ENCODE measurements at places on chromosomes 3 and 15. TPM values are rescaled to one million over a fixed set of nuclear protein-coding genes. Genes with fewer than 3 reads are reported as not detected.
A peak's percentile ranks its signal among the peaks of the same experiment; 100 is the strongest.

Gene PCSK6
- 19.2 TPM for total RNA-seq

Gene AADAC
- total RNA-seq, result 1.6 TPM

Gene INSYN1
- 0.05 TPM for total RNA-seq

Gene QTRT2
- 13.3 TPM for total RNA-seq

Gene IDH3A
- 32.8 TPM for total RNA-seq

Gene ISL2
- 0.19 TPM for total RNA-seq

Gene FETUB
- total RNA-seq, result not detected

Gene SLC6A1
- not detected for total RNA-seq

Gene ASB14
- not detected for total RNA-seq

Gene SLC15A2
- total RNA-seq, result 0.29 TPM

GRCh38 chr3:172646439-172647015 lies 64.3 kb downstream of the NCEH1 start:
- no peak for DNase-seq

DNA sequence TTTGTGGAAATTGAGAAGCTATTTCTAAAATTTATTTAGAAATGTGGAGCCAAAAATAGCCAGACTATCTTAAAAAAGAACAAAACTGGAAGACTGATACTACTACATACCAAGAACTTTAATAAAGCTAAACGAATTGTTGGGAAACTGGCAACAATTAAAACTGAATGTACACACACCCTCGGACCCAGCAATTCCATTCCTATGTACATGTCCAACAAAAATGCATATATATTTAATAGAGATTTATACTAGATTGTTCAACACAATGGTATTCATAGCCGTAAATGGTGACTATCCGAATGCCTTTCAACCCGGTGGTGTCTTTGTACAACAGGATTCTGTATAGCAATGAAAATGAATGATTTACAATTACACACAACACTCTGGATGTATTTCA lies 136.5 kb upstream of the RASGRP1 start:
- no peak for DNase-seq

DNA sequence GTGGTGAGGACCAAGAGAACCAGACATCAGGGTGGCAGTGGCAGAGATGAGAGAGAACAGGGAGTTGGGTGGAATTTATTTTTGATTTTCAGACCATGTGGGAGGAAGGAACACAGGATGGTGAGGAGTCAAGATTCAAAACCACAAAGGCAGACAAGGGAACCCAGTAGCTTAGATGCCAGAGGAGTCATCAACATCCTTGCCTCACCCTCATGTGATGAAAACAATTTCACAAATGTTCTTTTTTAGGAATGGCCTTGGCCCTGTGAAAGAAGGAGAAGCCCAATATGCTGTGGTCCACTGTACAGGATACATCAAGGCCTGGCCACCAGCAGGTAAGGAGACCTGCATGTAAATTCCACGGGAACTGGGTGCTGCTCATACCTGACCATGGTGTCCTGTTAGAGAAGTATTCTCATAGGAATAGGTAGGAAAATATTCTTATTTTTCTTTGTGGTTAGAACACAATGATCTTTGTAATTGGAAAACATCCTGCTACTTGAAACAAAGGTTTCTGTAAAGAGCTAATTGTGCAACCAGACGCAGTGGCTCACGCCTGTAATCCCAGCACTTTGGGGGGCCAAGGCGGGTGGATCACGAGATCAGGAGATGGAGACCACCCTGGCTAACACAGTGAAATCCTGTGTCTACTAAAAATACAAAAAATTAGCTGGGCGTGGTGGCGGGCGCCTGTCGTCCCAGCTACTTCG lies 110.0 kb downstream of the ARNT2 start:
- DNase-seq, result no peak

- DNase-seq, result no peak
Observed at GRCh38 chr3:126548556-126549466, 9.9 kb downstream of the C3orf22 start.

DNA sequence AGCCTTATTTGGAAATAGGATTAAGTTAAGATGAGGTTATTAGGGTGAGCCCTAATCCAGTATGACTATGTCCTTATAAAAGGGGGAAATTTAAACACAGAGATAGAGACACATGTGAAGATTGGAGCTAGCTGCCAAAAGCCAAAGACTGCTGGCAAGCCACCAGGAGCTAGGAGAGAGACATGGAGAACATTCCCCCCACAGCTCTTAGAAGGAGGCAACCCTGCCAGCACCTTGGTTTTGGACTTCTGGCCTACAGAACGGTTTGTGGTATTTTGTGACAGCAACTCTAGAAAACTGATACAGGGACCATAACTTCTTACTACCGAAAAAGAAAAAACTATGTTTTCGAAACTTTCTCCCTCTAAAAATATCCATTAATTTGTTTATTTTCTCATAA lies 245.3 kb upstream of the RARB start:
- no peak for DNase-seq

- DNase-seq, result no peak
Observed at GRCh38 chr3:14837186-14837877, 18.6 kb downstream of the FGD5 start.

DNA sequence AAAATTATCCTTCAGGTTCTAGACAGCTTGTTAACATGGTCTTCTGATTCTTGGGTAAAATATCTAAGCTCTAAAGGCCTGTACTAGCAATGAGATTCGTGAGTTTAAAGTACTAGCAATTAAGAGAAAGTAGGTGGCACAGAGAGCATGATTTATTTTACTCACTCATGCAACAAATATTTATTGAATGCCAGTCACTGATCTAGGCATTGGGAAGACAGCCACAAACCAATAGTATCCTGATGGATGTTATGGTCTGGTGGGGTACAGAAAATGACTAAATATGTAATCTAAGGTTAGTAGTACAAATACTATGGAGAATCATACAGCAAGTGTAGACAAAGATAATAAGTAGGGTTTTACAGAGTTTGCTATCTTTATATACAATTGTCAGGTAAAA lies 751.3 kb downstream of the ZNF385D start:
- no peak for DNase-seq

DNA sequence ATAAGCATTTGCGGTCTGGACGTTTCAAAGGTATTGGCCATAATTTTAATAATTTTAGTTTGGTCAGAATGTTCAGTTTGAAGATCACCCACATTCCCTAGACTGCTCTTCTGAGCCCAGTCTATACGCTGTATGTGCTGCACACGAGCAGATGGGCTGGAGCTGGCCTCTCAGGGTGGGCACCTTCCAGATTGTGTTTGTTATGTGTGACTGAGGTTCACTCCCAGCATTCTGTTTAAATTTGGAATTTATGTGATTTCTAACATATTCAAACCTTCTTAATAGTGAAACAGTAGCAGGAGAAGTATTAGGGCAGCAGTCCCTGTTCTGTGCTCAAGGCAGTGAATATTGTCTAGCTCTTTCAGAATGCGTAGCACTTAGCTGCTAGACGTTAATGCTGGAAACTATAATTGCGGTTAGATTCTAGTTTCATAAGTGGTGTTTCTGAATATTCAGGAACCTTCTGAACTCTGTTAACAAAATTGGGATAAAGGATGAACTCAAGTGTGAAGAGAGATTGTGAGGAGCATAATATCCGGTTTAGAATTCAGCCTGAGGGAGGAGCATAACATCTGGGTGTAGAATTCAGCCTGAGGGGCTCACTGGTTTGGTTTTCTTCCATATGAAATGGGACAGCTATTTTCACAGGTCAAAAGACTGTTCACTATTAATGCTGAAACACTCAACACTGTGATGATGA lies 68.6 kb upstream of the RPL35A start:
- no peak for DNase-seq

- DNase-seq, result no peak
Observed at GRCh38 chr15:39455471-39455991, 125.3 kb upstream of the THBS1 start.

DNA sequence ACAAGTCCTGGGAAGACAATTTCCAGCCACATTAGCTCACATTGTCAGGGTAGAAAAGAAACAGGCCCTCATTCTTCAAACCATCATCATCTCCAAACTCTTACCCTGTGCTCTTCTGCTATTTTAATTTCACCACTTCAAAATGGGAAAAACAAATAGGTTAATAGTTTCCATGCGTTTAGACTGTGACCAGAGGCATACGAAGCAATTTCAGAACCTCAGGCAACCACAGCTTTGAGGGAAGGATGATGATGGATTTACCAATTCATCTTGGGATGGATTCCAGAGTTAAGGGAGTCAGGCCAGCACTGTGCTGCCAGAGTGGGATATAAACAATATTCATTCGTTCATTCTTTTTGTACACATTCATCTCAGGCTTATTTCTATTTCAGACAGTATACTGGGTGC lies 307.8 kb upstream of the TPRG1 start:
- no peak for DNase-seq

GRCh38 chr15:78991879-78992278 lies 47.0 kb upstream of the CTSH start:
- DNase-seq, result no peak

- peak; percentile 63 for DNase-seq
Observed at GRCh38 chr3:38722781-38723568, 73.5 kb upstream of the SCN5A start.

- no peak for DNase-seq
Observed at GRCh38 chr15:66701422-66702034, 508 bp upstream of the SMAD6 start.

- DNase-seq, result no peak
Observed at GRCh38 chr3:56787784-56788256, 13.9 kb downstream of the ARHGEF3 start.

DNA sequence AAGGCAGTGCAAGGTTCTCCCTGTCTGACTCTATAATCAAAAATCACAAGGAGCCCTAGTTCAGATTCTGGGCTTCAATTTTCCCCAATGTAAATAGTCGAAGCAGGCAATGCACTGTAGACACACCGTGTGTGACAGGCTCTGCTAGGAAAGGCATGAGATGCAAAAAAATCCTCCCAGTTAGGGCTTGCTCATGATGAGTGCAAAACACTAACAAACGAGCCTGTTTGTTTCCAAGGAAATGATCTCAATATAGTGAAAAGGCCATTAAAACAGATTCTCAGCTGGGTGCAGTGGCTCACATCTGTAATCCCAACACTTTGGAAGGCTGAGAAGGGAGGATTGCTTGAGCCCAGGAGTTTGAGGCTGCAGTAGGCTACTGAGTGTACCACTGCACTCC lies 55.7 kb downstream of the UMPS start:
- DNase-seq, result no peak

DNA sequence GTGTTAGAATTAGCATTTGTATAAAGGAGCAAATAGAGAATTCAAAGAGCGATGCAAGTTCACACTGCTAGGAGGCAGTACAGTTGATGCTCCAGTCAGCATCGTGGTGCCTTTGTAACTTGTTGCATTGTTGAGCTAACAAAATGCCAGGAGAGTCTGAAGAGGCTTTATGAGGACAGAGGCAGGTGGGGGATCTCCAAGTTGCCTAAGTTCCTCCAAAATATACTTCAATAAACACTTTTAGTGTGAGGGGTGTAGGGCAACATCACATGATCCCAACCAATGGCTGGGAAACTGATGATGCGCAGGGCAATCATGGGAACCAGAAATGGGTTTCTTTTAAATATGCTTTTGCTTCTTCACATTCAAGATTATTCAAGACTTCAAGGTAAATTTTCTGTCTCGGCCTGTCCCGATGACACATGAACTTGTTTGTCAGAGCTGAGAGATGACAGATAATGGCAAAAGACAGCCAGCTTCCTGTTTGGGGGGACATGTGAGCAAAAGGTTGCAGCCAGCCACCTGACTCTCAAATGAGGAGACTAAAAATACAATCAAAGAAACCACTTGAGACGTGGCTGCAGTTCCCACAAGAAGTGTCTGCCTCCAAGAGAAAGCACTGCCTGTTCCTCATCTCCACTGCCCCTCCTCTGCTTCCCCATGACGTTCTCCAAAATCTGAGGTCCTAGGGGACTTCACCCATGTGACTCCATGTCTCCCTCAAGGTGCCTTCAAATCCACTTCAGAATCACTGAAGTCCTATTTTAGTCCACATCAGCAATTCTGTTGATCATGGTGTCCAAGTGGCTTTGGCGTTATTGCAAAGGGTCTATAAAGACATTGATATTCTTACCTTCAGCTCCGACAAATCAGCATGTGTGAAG lies 39.3 kb downstream of the KLHL6 start:
- DNase-seq, result no peak

DNA sequence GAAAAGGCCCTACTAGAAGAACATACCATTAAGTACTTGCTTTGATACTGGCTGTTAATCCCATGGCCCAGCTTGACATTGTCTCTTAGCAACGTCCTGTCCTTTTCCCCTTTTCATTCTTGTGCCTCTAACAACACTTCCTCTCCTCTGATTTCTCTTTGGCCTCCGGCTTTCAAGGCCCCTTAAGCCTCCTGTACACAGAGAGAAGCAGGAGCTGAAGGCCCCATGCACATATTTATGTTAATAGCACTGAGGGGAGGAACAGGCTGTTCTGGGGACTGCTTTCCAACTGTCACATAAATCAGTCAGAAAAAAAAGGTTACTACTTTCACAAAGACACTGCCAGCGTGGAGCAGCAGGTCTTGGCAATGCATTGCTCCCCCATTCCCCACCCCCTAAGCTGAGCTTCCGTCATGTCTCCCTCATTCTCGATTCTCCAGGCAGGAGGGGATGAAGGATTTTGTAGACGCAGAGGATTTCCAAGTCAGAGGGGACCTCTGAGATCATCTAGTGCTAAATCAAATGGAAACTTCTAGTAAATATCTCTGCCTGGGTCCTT lies 257.4 kb upstream of the ADAMTS9 start:
- DNase-seq, result no peak

DNA sequence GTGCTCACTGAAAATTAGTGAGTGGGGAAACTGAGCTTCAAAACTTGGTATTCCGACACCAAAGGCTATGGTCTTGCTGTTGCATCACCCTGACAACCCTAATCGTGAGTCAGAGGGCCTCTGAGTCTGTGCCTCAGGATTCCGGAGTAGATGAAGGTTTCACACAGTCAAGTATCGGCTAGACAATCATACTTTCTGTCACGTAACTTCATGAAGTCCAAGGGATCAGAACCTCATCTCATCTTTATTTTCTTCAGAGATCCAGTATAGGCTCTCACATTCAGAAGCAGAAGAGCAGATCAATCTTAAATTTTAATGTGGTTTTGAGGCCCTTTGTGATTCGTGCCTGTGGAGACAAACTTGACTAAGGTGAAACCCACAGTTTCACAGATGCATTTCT lies 26.1 kb upstream of the NECTIN3 start:
- DNase-seq, result no peak

DNA sequence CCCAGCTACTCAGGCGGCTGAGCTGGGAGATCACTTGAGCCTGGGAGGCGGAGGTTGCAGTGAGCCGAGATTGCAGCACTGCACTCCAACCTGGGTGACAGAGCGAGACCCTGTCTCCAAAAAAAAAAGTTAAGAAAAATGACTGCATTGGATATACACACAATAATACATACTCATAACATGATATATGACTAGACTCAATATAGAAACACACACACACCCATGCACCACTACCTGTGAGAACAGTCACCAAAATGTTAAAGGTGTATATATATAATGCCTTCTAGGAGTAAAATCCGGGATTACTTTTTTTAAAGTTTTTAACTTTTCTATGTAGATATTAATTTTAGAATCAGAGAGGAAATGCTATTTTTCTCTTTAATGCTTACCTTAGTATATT lies 25.9 kb downstream of the PHC3 start:
- DNase-seq, result no peak

GRCh38 chr15:41820791-41821423 lies 7.0 kb upstream of the JMJD7 start:
- no peak for DNase-seq

Measured in glomerular endothelial cell (primary cell).